ENCODE measurements at places on chromosomes 4 and X.

DNA sequence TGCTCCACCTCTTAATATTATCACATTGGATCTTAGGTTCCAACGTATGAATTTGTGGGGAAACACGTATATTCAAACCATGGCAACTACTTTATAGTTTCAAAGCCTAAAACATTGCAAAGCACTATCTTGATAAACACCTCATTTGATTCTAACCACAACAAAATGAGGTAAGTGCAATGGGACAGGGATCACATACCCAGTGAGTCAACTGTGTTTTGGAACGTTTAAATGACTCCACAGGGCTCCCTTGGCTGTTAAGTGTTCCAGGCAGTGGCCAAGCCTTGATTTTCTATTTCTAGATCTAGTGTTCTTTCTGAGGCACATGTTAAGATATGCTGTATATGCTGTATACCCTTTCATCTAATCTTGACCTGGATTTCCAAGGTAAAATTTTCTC lies 54.5 kb upstream of the C1QTNF7 start:
- DNase-seq = no peak

DNA sequence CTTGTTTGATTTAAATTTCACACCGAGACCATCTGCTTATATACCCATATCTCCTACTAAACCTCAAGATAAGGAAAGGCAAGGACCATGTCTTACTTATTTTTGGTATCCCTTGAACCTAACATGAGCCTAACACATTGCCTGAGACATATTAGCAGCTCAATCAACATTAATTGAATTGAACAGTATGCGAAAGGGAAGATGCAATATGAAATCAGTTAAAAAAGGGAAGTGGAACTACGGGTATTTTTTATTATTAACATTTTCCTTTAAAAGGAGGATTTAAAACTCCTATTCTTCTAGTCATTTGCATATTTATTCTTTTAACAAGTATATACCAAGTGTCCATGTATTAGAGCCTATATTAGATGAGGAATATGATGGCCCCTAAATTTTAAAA lies 197.0 kb downstream of the CAMK2D start:
- no peak for DNase-seq

DNA sequence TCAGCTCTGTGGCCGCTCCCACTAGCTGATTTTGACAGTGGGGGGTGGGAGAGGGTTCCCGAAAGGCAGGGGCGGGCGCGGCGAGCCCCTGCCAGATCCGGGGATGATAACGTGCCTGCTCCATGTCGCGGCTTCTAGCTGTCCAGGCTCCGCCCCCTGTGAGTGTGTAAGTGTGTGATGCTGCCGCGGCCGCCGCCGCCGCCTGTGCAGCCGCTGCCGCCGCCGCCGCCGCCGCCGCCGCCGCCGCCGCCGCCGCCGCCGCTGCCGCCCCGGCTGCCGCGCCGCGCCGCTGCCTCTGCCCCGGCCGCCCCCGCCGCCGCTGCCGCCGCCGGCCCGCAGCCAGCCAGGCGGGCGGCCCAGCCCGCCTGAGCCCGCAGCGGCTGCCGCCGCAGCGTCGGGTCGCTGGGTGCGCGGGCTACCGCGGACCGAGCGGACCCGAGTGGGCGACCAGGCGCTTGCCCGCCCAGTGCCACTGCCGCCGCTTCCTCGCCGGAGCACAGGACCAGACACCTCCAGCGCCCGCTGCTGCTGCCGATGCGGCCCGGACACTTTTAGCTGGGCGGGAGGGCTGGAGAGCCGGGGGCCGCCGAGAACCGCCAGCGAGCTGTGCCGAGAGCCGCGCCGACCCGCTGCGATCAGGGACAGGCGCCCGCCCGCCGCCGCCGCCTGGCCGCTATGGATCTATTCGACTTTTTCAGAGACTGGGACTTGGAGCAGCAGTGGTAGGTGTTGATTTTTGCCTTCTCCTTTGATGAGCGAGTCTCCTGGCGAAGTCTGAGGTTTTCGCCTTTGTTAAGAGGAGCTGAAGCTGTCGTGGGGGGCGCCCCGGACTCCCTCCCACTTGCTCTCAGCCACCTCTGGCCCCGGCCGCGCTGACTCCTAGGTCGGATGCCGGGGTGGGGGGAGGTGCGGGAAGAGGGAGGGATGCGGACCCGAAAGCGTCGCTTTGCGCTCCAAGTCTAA lies at the start of gene AFF2:
TSS of gene AFF2 (plus strand) at position 195 of the 963 bp plus-strand sequence. CDS start at position 676, 481 bp downstream.
- no peak for DNase-seq

- DNase-seq = no peak
Observed at GRCh38 chr4:76585272-76585671, 150.2 kb downstream of the SHROOM3 start.

- no peak for DNase-seq
Observed at GRCh38 chr4:2492970-2493369, 24.1 kb downstream of the RNF4 start.

DNA sequence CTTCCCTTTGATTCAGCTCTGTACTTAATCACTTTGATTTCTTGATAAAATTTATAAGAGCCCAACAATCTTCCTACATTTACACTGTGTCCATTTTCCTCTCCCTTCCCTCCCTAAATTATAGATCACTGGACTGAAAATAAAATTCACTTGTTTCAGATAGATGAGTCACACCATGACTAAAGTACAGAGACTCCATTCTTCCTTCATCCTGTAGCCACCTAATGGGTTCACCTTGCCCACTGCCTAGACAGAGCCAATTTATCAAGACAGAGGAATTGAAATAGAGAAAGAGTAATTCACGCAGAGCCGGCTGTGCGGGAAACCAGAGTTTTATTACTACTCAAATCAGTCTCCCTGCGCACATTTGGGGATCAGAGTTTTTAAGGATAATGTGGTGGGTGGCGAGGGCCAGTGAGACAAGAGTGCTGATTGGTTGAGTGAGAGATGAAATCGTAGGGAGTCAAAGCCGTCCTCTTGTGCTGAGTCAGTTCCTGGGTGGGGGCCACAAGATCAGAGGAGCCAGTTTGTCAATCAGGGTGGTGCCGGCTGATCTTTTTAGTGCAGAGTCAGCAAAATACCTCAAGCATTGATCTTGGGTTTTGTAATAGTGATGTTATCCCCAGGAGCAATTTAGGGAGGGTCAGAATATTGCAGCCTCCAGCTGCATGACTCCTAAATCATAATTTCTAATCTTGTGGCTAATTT lies 71.3 kb upstream of the MED14 start:
- no peak for DNase-seq

- DNase-seq = no peak
Observed at GRCh38 chr4:2219233-2219760, 22.6 kb downstream of the HAUS3 start.

GRCh38 chr4:91894006-91894405 lies 409.8 kb upstream of the GRID2 start:
- DNase-seq = no peak

GRCh38 chr4:5905714-5906113 lies 12.8 kb upstream of the CRMP1 start:
- no peak for DNase-seq

DNA sequence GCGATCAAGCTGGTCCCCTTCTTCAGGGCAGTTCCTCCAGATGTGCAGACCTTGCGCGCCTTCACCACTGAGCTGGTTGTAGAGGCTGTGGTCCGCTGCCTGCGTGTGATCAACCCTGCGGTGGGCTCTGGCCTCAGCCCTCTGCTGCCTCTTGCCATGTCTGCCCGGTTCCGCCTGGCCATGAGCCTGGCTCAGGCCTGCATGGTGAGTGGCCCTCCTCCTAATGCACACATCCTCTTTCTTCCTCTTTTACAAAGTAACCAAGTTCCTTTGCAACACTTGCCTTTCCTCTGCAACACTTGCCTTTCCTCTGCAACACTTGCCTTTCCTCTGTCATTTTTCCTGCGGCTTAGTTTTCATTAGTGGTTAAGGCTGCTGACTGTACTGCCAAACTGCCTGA lies 1.8 kb downstream of the CCDC22 start:
- DNase-seq = no peak

DNA sequence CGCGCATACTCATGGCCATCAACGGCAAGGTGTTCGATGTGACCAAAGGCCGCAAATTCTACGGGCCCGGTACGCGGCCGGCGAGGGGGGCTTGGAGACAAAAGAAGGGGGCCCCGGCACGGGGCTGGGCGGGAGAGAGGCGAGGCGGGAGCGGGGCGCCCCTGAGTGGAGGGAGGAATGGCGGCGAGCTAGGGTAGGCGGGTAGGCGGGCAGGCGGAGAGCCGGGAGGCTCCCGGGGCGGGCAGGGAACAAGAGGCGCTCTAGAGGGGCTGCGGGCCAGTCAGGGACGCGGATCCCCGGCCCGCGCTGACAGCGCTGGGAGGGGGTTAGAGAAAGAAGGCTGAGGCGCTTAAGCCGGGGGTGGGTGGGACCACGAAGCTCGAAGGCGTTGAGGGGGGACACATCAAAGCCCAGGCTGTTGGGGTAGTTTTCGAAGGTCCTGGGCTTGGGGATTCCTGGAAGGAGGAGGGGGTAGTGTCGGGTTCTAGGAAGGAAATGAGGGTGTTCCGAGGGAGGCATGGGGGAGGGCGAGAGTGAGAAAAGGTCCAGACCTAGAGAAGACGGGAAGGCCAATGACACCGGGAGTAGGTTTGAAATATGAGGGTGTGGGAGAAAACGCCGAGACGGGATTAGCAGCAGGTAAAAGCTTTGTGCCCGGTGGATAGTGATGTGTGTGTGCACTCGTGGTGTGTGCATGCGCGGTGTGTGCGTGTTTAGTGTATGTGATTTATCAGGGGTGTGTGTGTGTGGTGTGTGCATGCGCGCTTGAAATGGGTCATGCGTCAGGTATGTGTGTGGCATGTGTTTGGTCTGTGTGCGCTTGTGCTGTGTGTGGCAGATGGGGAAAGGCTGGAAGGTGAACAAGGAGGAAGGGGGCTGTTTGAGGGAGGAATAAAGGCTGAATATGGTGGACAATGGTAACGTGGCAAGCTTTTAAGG lies 807 bp downstream of the PGRMC1 start:
- DNase-seq = no peak

GRCh38 chr4:6206771-6207290 lies 6.5 kb upstream of the JAKMIP1 start:
- DNase-seq = no peak

GRCh38 chr4:18007625-18008024 lies 13.9 kb downstream of the LCORL start:
- DNase-seq = no peak

GRCh38 chr4:181971973-181972372 lies 271.2 kb upstream of the TENM3 start:
- no peak for DNase-seq

- DNase-seq = no peak
Observed at GRCh38 chr4:158581161-158581560, 59.5 kb downstream of the RXFP1 start.

- no peak for DNase-seq
Observed at GRCh38 chr4:103207673-103208072, 9.5 kb upstream of the CENPE start.

GRCh38 chr4:25320773-25321172 lies 8.2 kb downstream of the ZCCHC4 start:
- no peak for DNase-seq

DNA sequence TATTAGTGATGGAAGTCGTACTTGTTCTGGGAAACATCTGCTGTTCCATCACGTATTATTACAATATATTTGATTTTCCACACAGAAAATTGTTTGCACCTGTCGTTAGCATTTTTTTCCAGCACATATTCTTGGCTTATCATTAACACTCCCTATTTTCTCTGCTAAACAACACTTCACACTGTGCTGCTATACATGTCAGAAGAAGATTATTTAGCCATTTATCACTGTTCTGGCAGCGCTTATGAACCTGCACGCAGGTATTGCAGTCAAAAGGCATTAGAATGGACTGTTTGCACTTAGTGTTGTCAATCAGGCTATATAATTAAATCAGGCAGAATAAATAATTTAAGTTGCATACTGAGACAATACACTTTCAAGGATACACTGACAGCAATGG lies 218.6 kb downstream of the CHM start:
- no peak for DNase-seq

GRCh38 chrX:2921193-2921592 lies 7.9 kb downstream of the ARSD start:
- no peak for DNase-seq

DNA sequence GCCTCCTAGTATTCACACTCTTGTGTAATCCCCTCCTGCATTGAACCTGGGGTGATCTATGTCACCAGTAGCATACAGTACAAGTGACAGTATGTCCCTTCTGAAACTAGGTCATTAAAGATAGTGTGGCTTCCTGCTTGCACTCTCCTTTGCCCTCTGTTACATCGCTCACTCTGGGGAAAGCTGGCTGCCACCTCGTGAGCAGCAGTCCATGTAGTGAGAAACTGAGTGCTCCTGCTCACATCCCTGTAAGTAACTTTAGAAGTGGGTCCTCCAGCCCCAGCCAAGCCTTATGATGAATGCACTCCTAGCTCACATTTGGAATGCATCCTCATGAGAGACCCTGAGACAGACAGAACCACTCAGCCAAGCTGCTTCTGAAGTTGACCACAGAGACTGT lies 89.8 kb upstream of the TNIP3 start:
- DNase-seq = no peak

DNA sequence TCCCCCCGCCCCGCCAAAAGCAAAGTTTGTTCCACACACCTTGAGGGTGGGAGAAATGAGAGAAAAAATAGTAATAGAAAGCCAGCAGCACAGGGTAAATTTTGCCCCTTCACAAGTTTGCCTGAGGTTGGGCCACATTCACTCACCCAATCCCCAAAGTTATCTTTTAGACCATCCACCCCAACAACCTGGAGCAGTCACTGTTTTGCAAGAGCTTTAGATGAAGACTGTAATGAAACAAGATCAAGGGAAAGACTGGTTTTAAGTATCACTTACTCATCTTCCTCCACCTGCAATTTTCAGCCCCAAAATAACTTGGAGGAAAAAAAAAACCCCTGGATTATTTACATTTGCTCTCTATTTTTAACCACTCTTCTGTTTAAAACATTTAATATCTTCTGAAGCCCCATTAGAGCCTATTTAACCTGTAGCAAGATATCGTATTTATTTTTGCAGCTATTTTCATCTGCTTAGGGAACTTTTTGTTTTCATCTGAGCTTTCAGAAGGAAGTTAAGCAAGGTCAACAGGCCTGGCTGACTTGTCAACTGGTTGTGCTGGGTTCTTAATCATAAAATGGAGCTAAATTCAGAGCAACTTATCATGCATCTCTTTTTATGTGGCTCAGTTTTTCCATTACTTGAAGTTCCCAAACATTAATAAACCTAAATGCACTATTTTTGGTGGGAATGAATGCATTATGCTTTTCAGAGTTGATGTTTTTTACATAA lies 24.6 kb upstream of the TBL1X start:
- no peak for DNase-seq

DNA sequence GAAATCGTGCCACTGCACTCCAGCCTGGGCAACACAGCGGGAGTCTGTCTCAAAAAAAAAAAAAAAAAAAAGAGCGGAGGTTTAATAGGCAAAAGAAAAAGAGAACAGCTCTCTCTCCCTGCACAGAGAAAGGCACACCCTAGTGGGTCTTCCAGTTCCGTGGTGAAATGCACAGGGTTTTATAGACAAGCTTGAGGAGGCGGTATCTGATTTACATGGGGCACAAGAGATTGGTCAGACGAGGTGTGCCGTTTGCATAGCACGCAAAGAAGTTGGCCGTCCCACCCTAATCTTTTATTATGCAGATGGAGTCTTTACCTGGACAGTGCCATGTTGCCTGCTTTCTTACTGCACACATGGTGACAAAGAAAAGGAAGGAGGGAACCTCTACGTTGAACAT lies 33.5 kb upstream of the REST start:
- DNase-seq = no peak
